CD4-positive, CD25-positive, alpha-beta regulatory T cell (primary cell): ENCODE measurements at places on chromosomes 16 and 17. TPM values are rescaled to one million over a fixed set of nuclear protein-coding genes. Genes with fewer than 3 reads are reported as not detected.
A peak's percentile ranks its signal among the peaks of the same experiment; 100 is the strongest.

The KRTAP4-3 gene
- not detected for total RNA-seq

GRCh38 chr16:67034487-67034886 is 5.5 kb downstream of the CBFB start:
- no peak for DNase-seq

The MT1E gene
- total RNA-seq = 10.4 TPM

GRCh38 chr17:19345486-19346350 is 16.8 kb downstream of the B9D1 start:
- DNase-seq = no peak

- peak; percentile 73 for DNase-seq
These were observed 16.8 kb upstream of the TRPV2 start for GRCh38 chr17:16398270-16399267.

GRCh38 chr17:27519550-27519949 is 63.3 kb downstream of the KSR1 start:
- no peak for DNase-seq

DNA sequence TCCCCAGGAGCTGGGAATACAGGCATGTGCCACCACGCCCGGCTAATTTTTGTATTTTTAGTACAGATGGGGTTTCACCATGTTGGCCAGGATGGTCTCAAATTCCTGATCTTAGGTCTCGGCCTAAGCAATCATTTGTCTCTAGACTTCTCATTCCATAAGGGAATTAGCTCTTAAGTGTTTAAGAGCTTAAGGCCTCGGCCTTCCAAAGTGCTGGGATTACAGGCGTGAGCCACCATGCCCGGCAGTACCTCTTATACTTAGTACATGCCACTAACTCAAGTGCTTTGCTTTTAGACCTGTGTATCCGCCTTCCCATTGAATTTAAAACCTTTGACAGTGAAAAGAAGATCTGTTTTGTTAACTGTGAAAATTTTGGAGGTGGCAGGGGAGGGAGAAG is 16.6 kb upstream of the IL21R start:
- DNase-seq = no peak

- no peak for DNase-seq
These were observed 332.0 kb downstream of the BCAS3 start for GRCh38 chr17:61009663-61010062.

- DNase-seq = no peak
These were observed 4.9 kb upstream of the ACTG1 start for GRCh38 chr17:81517339-81518112.

The RCVRN gene
- not detected for total RNA-seq

- DNase-seq = no peak
These were observed 25.2 kb upstream of the TNS4 start for GRCh38 chr17:40526668-40527067.

DNA sequence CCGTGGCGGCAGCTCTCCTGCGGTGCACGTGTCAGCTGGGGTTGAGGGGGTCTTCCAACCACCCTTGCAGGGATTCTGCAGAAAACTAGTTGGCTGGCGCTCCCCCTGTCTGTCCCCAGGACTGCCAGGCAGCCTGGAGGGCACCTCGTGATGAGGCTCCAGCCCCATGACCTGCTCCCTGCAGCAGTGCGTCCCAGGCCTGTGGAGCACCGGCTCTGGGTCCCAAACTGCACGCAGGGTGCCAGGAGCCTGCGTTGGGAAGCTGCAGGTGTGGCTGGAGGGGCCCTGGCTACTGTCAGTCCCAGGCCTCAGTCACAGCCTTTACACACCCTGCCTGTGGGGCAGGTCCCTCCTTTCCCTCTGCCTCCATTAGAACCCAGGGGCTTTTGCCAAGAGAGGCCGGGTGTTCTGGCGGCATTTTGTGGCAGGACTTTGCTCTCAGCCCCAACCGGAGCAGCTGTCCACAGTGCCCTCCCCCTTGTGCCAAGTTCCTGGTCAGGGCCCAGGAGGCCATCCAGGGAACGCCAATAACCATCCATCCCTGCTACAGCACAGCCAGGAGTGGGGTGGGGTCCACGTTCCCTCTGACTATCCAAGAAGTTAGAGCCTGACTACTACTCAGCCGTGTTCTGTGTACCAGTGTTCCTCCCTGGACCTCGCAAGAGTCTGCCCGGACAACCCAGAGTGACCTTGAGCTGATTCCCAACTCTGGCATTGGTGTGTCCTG is 9.2 kb downstream of the CHMP6 start:
- no peak for DNase-seq

GRCh38 chr16:67282447-67282805 is 3.1 kb downstream of the PLEKHG4 start:
- no peak for DNase-seq

GRCh38 chr16:65895906-65896305 is 470.6 kb upstream of the CDH5 start:
- DNase-seq = no peak

DNA sequence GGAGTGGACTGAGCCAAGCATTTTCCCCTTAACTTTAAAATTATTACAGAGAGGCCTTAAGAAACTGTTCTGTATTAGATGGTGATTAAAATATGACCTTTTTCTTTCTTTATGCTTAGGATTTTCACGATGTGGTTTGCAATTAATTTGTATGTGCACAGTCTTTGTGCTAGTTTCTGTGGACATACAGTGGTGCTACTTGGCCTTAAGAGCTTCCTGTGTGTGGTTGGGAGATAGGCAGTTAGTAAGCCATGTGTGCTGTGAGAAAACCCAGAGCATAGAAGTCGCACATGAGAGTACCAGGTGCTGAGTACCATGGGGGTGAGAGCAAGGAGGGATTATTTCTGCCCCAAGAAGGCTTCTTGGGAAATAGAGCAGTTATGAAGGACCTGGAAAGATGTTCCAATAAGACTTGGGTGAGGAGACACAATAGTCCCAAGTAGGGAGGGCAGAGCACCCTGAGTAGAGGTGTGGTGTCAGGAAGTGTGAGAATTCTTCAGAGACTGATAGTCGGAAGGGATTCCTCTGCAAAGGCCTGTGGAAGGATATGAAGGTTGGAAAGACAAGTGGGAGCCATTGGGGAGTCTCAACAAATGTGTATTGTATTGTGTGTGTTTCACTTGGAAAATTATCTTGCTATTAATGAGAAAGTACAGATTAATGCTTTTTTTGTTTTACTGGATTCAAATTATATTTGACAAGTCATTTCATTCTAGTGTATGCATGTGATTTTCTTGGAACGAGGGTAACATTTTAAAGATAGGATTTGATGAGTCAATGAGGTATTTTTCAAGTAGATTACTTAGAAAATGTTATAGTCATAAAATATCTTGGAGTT is 239.9 kb downstream of the PRKCA start:
- DNase-seq = no peak

- no peak for DNase-seq
These were observed 342.7 kb upstream of the TNRC6C start for GRCh38 chr17:77615703-77616253.

The IGFALS gene
- 0.84 TPM for total RNA-seq

DNA sequence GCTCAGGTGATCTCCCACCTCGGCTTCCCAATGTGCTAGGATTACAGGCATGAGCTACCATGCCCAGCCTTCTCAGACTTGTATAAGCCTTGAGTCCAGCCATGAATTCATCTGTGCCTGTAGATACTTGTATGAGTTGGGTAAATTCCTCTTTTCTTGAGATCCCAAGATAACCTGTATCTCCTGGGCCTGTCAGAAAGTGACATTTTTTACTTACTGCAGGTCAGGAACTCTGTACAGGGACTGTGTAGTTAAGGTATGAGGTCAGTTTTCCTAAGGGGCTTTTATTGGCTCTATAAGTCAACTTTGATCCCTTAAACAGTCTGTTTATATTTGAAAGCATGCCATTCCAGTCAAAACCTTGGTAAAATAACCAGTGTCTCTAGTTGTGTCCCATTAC is 106.3 kb upstream of the HAS3 start:
- no peak for DNase-seq

The OTOP2 gene
- not detected for total RNA-seq

DNA sequence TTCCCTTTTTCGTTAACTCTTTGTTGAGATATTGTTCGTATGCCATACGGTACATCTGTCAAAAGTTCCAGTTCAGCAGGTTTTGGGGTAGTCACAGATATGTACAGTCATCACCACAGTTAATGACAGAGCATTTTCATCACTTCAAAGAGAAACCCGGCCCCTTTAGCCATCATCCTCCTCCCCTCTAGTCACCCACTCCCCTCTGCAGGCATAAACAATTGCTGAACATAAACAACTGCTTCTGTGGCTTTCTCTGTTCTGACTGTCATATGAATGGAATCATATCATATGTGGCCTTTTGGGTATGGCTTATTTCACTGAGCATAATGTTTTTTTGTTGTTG is 59.3 kb downstream of the RNF213 start:
- no peak for DNase-seq

GRCh38 chr17:46157443-46158062 is 35.7 kb downstream of the KANSL1 start:
- no peak for DNase-seq

DNA sequence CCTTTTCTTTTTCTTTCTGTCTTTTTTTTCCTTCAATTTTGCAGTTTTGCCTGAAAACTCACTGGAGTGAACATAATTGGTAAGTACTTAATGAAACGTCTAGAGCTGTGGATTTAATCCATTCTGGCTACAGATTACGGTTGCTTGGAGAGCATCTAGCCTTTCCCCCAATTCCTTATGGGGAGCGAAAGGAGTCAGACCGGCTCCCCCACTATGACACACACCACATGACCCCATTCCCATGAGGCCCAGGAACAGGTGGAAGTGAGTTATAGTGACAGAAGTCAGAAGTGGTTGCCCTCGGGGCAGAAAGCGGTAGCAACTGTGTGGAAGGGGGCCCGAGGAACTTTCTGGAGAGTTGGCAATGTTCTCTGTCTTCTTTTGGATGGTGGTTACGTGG is 41.2 kb downstream of the EMP2 start:
- no peak for DNase-seq
